ENCODE measurements at places on chromosomes 12 and 14.

- DNase-seq, result no peak
Observed at GRCh38 chr12:49400304-49400703, 33.0 kb downstream of the SPATS2 start.

GRCh38 chr12:51507178-51507577 is 82.5 kb downstream of the SLC4A8 start:
- DNase-seq, result no peak

DNA sequence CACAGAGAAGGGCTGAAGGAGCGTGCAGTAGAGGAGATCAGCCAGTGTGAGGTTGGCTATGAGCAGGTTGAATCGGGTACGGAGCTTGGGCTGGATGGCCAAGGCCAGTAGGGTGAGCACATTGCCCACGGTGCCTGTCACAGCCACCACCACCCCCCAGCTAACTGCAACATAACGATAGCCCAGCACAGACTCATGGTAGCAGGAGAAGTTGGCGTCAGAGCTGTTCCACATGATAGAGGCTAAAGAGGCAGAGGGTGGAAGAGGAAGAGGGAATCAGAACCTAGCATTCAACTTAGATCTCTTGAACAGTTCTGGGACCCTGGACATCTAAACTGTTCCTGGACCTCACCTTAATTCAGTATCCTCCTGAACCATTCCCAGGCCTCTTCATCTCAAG is 668 bp downstream of the GPR84 start:
- DNase-seq, result no peak

DNA sequence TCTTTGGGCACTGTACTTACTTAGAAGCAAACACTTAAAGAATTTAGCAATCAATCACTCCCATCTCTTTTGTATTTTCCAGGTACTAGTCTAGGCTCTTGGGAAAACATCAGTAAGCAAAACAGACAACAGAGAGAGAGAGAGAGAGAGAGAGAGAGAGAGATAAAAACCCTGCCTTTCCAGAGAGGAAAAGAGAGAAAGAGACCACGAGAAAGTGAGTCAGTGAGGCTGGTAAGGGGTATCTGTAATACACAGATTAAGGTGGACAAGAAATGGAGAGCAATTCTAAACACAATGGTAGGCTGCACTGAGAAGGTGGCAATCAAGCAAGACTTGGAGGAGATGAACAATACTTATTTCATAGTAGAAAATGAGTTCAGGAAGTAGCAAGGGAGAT is 119.9 kb upstream of the OVCH1 start:
- DNase-seq, result no peak

DNA sequence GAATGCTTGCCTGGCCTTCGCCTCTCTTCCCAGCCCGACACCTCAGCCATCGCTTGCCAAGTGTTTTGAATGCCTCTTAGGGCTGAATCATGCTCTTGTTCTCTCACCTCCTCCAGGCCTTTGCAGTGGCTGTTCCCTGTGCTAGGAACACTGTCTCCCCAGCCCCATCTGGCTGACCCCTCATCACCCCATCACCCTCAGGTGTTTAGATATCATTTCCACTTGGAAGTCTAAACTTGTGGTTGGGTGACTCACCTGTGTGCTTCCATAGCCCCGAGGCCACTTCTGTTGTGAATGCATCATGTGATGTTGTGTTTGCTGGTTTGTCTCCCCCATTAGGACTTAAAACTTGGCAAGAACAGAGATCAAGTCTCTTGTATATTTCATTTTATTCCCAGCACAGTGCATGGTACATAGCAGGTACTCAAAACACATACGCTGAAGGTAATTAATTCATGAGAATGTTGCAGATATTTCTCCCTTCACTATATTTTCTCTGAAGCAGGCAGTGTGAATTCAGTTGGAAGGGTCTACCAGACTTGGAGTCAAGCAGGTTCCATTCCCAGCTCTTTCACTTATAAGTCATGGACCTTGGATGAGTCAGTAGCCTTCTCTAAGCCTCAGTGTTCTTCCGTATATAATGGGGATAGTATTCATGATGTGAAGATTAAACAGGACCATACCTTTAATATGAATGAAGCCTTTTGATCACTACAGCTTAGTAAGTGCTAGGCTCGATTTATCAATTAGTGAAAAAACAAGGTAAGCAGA is 67.8 kb downstream of the HRK start:
- DNase-seq, result no peak

DNA sequence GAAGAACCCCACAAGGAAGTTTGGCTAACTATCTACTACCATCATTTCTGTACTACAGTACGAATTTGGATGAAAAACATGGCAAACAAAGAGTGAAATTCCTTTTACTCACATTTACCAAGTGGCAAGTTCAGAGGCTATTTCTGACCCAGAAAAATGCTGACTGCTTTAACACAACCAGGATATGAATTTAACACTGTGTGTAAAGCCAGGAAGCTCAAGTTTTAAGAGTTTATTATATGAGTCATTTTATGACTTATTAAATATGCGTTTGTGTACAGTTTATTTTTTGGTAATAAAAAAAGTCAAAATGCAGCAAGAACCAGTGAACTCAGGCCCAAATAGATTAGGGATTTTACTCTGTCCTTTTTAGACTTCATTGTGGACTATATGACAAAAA is 58.4 kb upstream of the STAC3 start:
- no peak for DNase-seq
